ENCODE measurements at places on chromosomes 12 and 14. TPM values are rescaled to one million over a fixed set of nuclear protein-coding genes. Genes with fewer than 3 reads are reported as not detected.

The MIPOL1 gene
- 13.0 TPM for total RNA-seq

The RILPL1 gene
- total RNA-seq: 7.4 TPM

The MYO1A gene
- total RNA-seq: not detected

The TSHR gene
- not detected for total RNA-seq

The MYF6 gene
- total RNA-seq: not detected

The KRT74 gene
- total RNA-seq: not detected

The IFNG-AS1 gene
- not detected for total RNA-seq

The BRMS1L gene
- total RNA-seq: 10.8 TPM

The TAPBPL gene
- total RNA-seq: 26.1 TPM

The FOXM1 gene
- 32.9 TPM for total RNA-seq

The LALBA gene
- total RNA-seq: not detected

The MANSC1 gene
- total RNA-seq: 14.8 TPM

The RILPL2 gene
- total RNA-seq: 4.1 TPM

The KRT77 gene
- not detected for total RNA-seq

The SNW1 gene
- 53.6 TPM for total RNA-seq
